ENCODE measurements at places on chromosomes 13 and 19.

DNA sequence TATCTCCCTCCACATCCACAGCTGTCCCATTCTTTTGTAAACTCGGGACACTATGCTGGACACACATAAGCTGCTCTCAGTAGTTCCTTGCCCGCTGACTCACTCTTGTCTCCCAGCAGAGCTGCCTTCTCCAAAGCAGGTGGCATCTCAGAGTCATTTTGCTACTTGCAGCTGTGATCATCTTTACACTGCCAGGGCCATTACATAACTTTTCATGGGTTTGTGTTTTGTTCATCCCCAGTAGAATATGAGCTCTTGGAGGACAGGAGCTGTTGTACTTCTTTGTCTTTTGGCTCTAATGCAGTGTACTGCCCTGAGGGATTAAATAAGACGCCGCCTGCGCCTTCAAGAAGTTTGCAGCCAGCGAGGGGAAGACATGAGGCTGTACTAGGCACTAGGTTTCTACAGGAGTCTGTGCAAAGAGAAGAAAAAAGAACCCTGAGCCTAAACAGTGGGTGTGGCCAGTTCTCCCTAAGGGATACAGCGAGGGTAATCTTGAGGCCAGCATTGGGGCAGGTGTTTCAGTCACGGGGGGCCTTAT, 40.8 kb upstream of the GPR183 start:
- no peak for DNase-seq

- DNase-seq, result no peak
Observed at GRCh38 chr19:31110336-31110735, 238.9 kb downstream of the TSHZ3 start.

DNA sequence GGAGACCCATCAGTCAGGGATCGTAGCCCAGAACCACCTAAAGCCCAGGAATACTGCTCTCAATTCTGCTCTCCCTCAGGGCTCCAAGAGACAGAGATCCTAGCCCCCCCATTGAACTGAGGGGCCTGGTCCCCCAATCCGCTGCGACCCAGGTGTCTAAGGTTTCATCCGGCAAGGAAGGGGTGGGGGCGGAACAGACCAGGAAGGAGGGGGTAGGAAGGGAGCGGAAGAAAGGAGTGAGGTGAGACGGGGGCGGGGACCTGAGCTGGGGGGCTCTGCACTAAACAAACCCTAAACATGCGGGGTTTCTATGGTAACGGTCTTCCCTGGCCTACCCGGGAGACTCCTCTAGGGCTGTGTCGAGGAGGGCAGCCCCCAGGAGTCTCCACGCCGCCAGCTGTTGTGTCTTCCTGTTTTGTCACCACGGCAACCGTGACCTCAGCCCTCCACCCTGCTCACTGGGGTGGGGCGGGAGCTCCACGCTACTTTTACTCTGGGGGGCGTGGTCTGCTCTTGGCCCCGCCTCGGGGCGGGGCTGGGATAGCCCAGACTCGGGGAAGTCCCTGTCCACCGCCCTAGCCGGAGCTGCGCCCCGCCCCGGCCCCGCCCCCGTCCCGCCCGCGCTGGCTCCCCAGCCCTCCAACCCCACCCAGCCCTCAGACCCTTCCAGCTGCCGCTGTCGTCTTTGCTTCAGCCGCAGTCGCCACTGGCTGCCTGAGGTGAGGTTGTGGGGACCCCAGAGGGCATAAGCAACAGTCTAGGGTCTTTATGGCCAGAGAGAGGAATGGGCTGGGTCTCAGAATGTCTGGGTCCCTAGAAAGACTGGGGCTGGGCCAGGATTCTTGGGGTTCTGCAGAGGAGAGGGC, at the start of gene MYADM:
MYADM (plus strand) TSS at position 659 of the 866 bp plus-strand sequence. CDS start 5,647 bp downstream, outside the sequence.
- DNase-seq, result no peak

- no peak for DNase-seq
Observed at GRCh38 chr13:109818886-109819285, 32.5 kb upstream of the IRS2 start.

GRCh38 chr19:56993851-56994250, 125.9 kb upstream of the USP29 start:
- DNase-seq, result no peak
